ENCODE measurements at places on chromosomes 2 and 18. TPM values are rescaled to one million over a fixed set of nuclear protein-coding genes. Genes with fewer than 3 reads are reported as not detected.

PLGLB2 gene
- total RNA-seq: not detected

ACOXL gene
- 0.53 TPM for total RNA-seq

NTSR2 gene
- total RNA-seq: not detected

MYO3B gene
- not detected for total RNA-seq

PRKAG3 gene
- total RNA-seq: not detected

L3MBTL4 gene
- total RNA-seq: not detected

- DNase-seq: no peak
Observed at GRCh38 chr2:39541011-39541930, 104.2 kb upstream of the MAP4K3 start.

- DNase-seq: no peak
Observed at GRCh38 chr2:62923242-62923641, 127.4 kb upstream of the OTX1 start.

- no peak for DNase-seq
Observed at GRCh38 chr2:59858540-59858939, 694.9 kb downstream of the BCL11A start.

- peak; percentile 12 for DNase-seq
Observed at GRCh38 chr2:225895126-225895525, 495.6 kb downstream of the NYAP2 start.

GRCh38 chr2:118568700-118569099, 278.7 kb downstream of the EN1 start:
- DNase-seq: no peak

DNA sequence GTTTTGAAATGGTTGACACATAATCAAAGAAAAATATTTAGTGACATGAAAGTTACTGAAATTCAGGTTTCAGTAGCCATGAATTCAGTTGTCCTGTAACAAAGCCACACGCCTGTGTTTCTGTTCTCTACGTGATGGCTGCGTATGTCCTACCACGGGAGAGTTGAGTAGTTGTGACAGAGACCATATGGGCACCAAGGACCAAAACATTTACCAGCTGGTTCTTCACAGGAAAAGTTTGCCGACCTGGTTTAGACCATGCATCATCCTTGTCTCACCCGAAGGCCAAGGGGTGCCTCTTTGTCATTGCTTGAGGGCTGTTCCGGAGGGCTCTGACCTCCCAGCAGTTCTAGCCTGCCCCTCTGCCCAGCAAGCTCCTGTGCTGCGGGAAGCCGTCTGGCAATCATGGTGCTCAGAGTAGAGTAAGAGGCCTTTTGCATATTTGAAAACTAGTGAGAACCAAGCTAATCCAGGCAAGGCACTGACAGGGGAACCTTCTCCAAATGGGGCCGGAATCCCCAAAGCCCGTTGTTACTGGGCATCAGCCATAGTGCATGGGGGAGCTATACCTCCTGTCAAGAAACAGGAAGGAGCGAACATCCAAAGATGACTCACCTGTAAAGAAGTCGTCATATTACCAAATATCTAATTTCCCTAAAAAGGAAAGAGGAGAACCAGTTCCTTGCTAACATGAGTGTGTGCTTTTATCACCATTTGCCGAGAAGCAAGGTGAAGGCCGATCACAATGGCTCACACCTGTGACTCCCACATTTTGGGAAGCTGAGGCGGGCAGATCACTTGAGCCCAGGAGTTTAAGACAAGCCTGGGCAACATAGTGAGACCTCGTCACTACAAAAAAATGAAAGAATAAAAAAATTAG, 92.6 kb upstream of the RAB12 start:
- DNase-seq: peak; percentile 69

GRCh38 chr2:235611349-235611748, 117.5 kb downstream of the AGAP1 start:
- no peak for DNase-seq

DNA sequence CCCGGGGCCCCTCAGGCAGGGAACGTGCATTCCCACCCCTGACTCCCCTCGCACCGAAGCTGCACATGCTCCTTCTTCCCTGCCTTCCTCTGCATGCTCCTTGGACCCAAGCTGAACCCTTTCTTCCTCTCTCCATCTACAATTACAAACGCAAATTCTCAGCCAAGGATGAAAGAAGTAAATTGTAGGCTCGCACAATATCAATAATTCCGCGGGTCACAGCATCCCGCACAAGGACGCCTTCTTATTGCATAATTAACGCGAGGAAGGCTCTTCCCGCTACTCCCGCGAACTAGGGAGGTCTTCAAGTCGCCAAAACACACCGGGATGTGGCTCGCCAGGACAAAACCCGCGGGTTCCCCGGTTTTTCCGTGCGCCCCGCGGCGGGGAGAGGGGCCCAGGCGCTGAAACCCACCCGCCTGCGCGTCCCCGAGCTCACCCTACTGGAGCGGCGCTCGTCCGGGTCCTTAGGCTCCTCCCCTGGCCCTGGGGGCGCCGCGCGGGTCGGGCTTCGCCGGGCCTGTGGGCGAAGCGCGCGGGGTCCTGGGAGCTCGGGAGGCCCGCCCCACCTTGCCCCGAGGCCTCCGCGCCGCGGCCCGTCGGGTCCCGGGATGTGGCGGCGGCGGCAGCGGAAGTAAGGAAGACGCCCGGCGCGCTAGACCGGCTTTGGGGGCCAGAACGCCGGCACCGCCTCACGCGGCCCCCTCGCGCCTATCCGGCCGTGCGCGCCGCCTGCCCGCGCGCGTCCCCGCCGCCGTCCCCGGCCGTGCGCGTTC, at the start of gene CHST10:
TSS of gene CHST10 (minus strand) at position 734 of the 776 bp plus-strand sequence. CDS start 10,993 bp downstream, outside the sequence.
- DNase-seq: peak; percentile 21

- DNase-seq: no peak
Observed at GRCh38 chr2:36555789-36556188, 42.2 kb downstream of the FEZ2 start.

DNA sequence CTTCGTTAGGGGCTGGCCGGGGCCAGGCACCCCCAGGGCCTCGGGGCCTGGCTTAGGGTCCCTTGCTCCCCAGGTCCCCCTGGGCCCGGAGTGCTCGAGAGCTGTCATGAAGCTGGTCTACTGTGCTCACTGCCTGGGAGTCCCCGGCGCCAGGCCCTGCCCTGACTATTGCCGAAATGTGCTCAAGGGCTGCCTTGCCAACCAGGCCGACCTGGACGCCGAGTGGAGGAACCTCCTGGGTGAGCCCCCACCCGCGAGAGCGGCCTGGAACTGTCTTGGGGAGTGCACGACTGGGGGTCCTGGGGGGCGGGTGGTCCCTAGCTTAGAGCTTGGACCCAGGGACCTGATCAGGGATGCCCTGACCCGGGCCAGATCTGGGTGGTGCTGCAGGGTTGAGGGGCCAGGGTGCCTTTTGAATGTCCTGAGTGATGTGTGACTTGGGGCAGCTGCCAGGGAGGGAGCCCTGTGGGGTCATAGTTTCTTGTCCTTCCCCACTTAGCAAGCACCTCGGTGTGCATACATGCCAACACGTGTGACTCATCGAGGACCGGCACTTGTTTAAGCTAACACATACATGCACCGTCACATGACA, 27.9 kb downstream of the GPC1 start:
- no peak for DNase-seq

DNA sequence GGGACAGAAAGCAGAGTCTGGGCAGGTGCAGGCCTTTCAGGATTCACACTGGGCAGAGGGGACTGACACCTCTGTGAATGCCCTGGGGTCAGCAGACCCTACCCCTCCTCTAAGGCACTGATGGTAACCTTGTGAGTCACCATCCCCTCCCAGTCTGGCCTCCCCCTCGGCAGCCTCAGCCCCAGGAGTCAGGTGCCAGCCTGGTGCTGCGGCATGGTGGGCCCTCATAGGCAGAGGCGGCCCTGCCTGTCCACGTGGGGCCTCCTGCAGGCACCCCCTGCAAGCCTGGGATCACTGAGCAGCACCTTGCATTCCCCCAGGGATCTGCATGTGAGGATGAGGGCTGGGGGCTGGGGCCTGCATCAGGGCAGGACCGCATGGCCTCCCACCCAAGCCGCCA, 4.8 kb upstream of the GPR17 start:
- DNase-seq: no peak

DNA sequence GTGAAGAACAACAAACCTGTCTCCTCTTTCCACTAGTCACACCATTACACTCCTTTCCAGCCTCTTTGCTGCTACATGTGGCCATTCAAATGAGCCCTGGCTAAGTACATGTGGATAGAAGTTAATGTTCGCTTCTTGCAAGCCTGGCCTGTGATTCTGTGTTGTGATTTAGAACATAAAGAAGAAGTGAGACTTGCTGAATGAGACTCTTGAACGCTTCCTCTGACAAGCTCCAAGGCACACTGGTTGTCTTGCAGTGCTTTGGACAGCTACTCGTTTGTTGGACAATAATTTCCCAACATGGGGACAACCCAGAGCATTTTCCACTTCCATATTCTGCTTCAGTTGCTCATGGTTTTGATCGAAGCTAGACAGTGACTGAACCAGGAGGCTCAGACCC, 57.3 kb downstream of the CCDC74A start:
- no peak for DNase-seq

All from mammary epithelial cell (primary cell).